Urinary bladder (tissue), 4 donors: ENCODE measurements at places on chromosomes 7 and 10. TPM values are rescaled to one million over a fixed set of nuclear protein-coding genes. Genes with fewer than 3 reads are reported as not detected.

- DNase-seq: no peak
Measured at GRCh38 chr7:117011419-117012260, 58.3 kb downstream of the ST7 start.

DNA sequence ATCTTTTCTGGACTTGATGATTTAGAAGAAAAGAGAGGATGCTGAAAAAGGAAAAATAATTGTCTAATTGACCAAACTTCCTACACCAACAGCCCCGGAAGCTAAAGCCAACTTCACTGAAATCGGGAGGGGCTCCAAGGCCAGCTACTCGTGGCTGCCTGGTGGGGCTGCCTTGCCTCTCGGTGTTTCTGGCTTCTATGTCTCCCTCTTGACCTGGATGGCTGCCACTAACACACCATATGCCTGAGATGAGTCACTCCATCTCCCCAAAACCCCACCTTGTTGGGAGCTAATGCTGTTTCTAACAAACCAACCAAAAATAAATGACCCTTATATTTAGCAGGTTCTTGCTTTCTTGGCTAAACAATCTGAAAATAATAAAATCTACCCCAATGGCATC is 87.6 kb upstream of the AFAP1L2 start:
- DNase-seq: no peak

VWA2 gene
- 4.6 TPM for total RNA-seq

DNA sequence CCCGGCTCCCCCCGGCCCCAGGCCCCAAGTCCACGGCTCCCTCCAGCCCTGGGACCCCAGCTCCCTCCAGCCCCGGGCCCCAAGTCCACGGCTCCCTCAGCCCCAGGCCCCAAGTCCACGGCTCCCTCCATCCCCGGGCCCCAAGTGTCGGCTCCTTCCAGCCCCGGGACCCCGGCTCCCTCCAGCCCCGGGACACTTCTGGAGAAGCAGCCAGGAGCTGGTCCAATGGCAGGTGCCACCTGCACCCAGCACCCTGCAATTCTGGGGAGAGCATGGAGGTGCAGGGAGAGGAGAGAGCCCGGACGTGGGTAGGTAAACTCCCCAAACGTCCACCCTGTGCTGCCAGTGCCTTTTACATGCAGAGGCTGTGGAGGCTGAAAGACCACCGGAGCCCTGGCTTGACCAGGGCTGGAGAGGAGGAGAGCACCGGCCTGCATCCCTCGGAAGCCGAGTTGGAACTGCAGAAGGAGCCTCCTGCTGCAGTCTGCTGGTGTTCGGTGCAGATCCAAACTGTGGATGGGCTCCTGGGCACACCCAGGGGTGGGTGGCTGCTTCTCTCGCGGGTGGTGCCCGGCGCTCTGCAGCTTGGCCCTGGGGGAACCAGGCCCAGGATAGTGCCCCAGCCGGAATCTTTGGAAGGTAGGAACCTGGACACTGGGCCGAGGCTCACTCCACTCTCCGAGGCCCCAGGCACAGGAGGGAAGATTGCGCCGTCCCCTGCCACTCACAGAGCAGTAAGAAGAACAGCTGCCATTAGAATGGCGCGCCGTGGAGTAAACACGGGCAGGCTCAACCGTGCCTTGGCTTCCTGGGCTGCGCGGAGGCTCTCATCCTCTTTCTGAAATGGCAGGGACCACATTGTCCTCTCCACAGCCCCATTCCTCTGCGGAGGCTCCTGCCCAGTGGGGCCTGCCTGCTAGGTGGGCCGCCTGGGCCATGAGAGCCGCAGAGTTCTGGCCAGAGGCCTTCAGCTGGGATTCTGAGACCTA is 14.7 kb downstream of the SHH start:
- no peak for DNase-seq

DNA sequence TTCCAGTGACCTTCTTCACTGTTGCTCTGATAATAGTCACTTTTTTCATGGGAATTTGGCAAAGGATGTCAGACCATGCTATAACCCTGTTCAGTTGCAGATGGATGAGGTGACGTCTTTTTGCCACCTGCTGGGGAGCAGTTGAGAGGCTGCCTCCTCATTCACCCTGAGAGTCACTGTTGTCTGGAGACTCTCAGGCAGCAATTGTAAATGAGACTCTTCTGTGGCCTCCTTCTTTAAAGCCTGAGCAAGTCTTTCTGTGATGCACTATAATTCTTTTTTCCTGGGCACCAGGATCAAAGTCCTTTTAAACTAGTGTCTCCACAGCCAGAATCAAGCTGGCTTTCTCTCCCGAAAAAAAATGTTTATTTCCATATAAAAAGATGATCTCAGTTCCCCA is 345.1 kb downstream of the ARL4A start:
- DNase-seq: no peak

- DNase-seq: no peak
Measured at GRCh38 chr10:34826221-34826620, 11.1 kb upstream of the PARD3 start.

DNA sequence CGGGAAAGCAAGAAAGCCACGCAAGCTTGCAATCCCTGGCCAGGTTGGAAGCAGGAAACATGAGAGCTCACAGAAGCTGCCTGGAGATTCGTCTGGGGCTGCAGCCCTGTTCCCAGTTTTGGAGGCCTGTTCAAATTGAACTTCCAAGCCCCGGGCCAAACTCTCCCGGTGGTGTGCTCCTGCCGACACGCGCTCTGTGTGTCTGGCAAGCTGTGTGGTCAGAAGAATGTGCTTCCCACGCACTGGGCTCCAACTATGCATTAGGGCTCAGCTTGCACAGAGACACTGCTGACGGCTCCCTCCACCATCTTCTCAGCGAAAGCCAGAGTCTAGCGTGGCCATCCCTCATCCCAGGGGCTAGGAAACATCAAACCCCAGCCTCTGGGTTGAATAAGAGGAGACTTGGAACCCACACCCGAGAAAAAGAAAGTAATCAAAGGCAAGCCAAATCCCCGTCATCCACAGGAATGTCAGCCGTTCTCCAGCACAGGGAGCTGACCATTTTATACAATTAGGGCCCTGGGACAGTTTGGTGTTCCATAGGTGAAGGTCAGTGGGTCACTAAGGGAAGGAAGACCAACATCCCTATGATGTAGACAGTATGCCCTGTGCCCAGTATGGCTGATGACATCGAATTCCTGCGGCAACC is 107.2 kb downstream of the FGFR2 start:
- DNase-seq: no peak

GRCh38 chr10:11304906-11305585 is 287.4 kb downstream of the CELF2 start:
- DNase-seq: no peak

DNA sequence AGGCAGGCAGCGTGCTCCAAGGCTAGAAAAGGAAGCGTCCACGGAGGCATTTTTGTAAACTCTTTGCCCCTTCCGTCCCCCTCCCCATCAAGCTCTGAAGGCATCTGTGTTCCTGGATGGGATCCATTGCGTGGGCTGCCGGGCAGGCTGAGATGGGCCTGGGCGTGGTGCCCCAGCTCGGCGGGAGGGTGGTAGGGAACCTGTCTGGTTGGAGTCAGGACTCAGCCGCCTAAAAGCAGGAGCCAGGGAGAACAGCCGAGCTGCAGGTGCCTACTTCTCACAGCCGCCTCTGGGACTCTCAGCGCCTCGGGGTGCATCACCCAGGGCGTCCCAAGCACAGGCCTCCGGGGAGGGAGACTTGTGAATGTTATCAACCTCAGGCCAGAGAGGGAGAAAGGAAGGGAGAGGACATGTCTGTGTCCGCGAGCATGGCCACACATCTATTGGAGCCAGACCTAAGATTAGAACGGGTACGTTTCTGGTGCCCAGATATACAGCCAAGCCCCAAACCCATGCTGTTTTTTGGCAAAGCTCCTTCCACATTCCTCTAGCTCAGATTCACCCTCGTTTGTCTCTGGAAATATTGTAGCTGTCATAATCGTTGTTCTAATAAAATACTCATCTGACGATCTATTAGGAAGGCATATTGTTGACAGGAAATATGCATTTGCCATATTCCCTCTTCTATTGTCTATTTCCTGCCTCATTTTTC is 48.6 kb upstream of the CTBP2 start:
- DNase-seq: no peak

HECW1 gene
- 0.16 TPM for total RNA-seq

FRMPD2 gene
- 1.9 TPM for total RNA-seq

ZFAND2A gene
- 12.2 TPM for total RNA-seq

DNA sequence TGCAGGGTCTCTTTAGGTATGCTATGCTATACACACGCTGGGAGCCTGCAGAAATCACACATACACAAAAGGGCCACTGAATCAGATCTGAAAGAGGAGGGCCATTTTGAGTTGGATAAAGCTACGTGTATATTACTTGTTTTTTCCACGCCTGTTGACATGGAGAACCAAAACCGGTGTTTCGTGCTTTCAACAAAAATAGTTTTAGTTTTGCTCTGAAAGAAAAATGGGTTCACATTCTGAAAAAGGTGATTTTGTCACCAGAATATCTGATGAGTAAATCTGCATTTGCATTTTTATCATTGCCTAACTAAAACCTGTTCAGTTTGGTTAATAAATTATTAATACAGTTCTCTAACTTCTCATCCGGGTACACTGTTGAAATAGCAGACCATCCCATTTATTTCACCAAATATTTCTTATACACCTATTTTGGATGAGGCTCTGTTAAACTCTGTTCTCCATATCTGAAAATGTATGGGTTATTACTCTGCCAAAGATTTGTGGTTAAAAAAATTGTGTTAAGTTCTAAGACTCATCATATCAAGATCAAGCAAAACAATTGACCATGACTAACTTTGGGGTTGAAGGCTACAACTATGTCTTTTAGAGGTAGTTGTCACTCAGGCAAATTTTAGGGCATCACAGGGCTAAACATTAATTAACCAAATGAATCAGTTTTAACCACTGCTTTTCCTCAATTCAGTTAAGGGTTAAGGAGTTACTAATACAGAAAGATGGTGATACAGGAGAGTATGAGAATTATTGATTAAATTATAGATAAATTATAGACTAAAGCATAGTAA is 101.2 kb upstream of the RPA3 start:
- DNase-seq: no peak

DNA sequence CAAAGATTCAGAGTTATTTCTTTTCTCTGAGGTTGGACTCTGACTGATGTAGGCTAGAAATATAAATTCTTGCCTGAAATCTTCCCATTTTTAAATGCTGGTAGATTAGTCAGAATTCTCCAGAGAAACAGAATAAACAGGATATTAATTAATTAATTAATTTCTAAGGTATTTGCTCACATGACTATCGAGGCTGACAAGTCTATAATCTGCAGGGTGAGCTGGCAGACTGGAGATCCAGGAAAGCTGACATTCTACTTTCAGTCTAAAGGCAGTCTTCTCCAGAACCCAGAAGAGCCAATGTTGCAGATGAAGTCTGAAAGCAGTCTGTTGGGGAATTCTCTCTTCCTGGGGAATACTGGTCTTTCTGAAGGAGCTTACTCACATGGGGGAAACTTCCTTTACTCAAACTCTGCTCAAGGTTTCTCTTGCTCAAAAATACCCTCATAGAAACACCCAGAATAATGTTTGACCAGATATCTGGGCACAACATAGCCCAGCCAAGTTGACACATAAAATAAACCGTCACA is 189.7 kb downstream of the KIF20B start:
- no peak for DNase-seq

DNA sequence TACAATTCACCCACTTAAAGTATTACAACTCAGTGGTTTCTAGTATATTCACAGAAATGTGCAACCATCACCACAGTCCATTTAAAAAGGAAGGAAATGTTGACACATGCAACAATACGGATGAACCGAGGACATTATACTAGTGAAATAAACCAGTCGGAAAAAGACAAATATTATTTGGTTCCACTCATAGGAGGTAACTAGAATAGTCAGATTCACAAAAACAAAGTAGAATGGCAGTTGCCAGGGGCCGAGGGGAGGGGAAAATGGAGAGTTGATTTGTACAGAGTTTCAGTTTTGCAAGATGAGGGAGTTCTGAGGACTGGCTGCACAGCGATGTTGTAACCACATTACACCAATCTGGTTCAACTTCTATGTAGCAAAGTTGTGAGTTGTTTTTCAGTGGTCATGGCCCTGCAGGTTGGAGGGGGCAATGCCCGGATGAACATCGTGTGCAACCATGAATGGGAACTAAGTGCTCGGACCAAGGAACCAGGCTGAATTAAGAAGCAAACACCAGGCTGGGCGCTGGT is 17.6 kb upstream of the TNPO3 start:
- DNase-seq: no peak

SEC61A2 gene
- total RNA-seq: 19.9 TPM

- no peak for DNase-seq
Measured at GRCh38 chr7:86212976-86213375, 430.7 kb upstream of the GRM3 start.

GRCh38 chr10:7547829-7548228 is 118.9 kb downstream of the ITIH5 start:
- DNase-seq: no peak

DNA sequence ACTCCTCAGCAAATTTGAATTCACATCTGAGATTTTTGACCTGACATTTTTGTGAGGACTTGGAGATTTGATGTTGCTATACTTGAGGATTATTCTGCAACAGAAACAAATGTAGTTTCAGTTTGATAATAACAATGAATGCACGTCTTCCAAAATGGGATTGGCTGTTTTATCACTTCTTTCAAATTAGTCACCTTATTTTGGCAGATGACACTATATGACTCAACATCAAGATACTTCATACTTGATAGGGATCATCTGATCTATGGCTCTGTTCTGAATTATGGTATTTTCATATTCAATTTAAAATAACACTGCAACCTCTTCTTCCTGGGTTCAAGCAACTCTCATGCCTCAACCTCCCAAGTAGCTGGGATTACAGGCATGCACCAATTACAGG is 24.2 kb downstream of the ARL5B start:
- DNase-seq: no peak

SLC26A3 gene
- total RNA-seq: not detected

- no peak for DNase-seq
Measured at GRCh38 chr10:71981015-71981875, 17.1 kb downstream of the CHST3 start.

GRCh38 chr7:30162622-30163124 is 27.9 kb downstream of the MTURN start:
- DNase-seq: no peak

LHFPL3 gene
- total RNA-seq: 0.26 TPM

- no peak for DNase-seq
Measured at GRCh38 chr7:15326044-15326644, 235.7 kb downstream of the AGMO start.

NPSR1 gene
- total RNA-seq: 0.58 TPM

OPN4 gene
- not detected for total RNA-seq

ELN gene
- total RNA-seq: 483 TPM

DNA sequence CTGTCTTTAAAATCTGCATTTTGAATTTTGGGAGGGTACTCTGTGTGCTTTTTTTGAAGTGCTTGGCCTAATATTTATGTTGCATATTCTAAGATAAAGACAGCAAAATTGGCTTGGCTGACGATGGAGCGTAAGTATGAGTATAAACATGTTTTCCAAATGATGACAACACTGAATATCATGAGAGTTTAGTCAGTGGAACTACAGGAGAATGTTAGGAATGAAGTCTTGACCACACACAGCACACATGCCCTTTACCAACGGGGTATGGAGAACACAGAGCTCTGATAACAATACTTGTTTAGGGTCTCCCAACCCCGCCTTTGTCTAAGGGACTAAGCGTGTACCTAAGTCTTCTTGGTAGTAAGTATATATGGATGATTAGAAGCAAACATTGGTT is 253.9 kb upstream of the FZD8 start:
- DNase-seq: no peak

ELAPOR2 gene
- 14.6 TPM for total RNA-seq
